ENCODE measurements at places on chromosomes 7 and 10. TPM values are rescaled to one million over a fixed set of nuclear protein-coding genes. Genes with fewer than 3 reads are reported as not detected.
A peak's percentile ranks its signal among the peaks of the same experiment; 100 is the strongest.

DNA sequence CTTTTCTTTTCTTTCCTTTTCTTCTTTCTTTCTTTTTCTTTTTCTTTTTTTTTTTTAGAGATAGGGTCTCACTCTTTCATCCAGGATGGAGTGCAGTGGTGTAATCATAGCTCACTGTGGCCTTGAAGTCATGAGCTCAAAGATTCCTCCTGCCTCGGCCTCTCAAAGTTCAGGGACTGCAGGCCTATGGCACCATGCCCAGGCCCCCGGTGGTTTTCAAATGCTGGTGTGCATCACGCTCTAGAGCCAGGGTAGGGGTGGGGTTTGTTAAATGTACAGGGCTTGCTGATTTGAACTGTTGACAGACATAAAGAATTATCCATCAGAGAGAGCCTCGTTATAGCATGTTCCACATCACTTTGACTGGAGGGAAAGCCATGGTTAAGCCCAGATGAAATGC, 5.8 kb downstream of the MINDY4 start:
- DNase-seq: no peak

GRCh38 chr7:50092579-50093491, at the start of gene ZPBP:
TSS of gene ZPBP (minus strand) at chr7:50093246. CDS start at chr7:50093194, 52 bp downstream.
- DNase-seq: no peak

DNA sequence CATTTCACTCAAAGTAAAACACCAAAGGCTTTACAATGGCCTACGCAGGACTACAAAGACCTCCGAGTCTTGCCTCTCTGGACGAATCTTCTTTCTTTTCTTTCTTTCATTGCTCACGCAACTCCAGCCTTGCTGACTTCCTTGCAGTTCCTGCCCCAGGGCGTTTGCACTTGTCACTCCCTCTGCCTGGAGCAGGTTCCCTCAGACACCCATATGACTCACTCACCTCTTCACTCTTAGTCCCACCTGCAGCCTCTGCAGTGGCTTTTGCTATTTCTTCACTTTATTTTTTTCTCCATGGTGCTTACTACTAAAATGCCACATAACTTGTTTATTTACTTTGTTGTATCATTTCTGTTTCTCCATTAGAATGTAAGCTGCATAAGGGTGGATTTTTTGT, 33.1 kb downstream of the GHRHR start:
- no peak for DNase-seq

DNA sequence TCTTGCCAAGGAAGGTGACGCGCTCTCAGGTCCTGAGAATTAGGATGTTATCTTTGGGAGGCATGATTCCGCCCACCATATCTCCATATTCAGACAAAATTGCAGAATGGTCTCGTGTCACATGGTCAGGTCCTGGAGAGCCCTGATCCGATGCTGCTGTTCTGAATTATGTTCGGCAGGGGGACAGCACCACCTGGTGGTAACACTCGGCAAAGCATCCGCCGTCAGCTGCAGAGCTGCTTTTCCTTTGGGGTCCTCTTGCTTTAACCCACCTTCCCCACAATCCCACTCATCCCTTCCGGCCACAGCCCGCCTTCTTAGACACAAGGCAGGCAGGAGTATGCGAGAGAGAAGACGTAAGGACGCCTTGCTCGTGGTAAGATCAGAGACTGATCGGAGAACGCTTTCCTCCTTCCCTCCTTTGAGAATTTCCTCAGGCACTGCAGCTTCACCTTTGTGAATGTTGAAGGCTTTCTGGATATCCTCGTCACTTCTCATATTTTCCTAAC, 327.8 kb upstream of the C7orf33 start:
- DNase-seq: peak; percentile 75

DNA sequence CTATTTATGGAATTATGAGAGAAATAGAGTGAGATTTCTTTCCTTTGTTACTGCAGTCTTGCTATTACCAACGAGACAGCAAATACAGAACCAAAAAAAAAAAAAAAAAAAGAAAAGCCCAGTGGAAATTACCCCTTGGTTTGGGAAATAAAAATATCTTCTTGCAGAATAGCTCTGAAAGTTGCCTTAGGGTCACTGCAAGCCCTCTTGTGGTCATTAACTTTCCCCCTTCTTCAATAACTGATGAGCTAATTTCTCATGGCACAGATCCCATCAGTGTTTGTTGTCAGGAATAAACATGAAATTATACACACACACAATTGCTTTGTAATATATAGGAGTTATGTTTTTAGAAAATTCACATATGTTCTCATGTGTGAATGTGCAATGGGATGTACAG, 111.0 kb upstream of the FEZF1 start:
- no peak for DNase-seq

DNA sequence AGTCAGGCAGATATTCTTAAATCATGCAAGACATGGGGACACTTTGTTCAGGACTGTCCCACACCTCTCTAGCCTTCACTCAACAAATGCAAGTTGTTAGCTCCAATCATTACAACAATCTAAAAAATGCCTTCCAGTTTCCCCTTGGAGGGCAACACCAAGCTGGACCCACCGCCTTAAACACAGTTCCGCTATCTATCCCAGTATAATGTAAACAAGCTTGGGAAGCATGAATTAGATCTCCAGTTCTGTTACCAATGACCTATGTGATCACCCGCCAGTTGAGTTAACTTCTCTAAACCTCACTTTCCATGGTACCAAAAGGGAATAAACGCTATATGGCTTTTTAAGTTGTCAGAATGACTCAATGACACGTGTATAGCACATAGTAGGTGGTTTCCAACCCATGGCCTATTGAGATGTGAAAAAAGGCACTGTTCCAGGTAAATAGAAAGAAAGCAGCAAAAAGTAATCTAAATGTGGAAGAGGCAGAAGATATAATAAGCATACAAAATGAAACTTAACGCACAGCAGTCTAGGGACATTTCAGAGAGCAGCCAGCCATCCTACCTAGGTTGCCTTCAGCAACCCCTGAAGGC, 2.4 kb upstream of the REEP3 start:
- DNase-seq: no peak

GRCh38 chr7:30260246-30260768, 24.1 kb upstream of the ZNRF2 start:
- DNase-seq: no peak

- no peak for DNase-seq
Observed at GRCh38 chr7:28125431-28126409, 54.9 kb downstream of the JAZF1 start.

DNA sequence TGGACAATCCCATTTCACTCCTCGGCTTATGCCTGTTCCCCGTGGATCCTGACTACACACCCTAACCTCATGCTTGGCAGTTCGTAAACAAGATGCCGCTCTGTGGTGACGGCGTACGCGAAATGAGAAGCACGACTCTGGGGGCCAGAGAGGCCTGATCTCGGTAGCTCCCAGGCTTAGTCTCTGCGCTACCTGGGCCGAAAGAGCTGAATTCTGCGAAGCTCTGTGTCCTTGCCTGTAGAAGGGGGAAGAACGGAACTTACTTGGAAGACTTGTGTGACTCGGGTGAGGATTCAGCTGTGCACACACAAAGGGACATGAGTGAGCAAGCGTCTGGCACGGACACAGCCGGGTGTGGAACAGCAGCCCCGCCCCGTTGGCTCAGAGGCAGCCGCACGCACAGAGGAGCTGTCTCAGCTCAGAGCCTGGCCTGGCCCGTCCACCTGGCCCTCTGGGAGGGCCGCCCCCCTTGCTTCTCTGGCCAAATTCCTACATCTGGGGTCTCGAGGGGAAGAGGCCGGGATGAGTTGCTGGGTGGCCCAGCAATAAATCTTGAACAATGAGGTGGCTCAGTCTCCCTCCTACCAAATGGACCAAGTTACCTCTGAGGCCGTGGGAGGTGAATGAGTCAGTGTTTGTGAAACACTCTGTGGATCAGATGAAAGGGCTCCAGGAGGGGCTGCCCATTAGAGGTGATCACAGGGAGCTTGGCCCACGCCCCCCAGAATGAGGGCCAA, 83.8 kb downstream of the PDGFA start:
- peak; percentile 74 for DNase-seq

GRCh38 chr7:92836489-92836999, at the start of gene CDK6:
TSS of gene CDK6 (minus strand) at chr7:92836573. CDS start at chr7:92833323, 3,250 bp downstream.
- peak; percentile 78 for DNase-seq

DNA sequence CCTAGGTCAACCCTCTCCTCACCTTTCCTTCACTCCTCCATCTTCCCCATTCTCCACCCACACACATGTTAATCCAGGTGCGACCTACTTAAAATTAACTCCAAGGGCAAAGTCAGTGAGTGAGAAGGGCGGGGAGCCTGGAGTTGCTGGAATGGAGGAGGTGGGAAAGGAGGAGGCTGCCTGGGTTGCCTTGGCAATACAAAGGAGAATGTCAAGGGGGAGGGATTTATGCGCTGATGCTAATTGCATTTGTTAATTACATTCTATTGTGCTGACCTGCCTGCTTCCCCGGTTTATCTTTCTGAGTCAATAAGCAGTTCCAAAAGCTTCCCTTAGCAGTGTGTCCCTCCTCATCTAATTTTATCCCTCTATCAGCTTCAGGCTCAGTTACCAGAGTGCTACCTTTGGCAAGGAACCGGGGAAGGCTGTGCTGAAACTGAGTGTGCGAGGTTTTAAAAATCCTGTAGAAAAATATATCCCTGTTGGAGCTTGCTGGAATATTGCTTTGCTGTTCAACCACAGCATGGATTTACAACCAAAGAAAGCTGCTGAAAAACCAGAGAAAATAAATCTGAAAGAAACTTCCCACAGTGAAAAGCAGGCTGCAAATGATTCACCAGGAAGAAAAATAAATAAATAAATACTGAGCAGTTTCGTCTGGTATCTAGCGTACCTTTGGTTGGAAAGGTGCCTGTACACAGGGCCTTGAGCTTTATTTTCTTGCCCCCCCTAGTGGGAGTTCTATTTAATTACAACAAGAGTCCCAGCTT, 113.2 kb upstream of the DGKB start:
- DNase-seq: no peak

GRCh38 chr10:53325066-53325465, 552.5 kb upstream of the MBL2 start:
- no peak for DNase-seq

DNA sequence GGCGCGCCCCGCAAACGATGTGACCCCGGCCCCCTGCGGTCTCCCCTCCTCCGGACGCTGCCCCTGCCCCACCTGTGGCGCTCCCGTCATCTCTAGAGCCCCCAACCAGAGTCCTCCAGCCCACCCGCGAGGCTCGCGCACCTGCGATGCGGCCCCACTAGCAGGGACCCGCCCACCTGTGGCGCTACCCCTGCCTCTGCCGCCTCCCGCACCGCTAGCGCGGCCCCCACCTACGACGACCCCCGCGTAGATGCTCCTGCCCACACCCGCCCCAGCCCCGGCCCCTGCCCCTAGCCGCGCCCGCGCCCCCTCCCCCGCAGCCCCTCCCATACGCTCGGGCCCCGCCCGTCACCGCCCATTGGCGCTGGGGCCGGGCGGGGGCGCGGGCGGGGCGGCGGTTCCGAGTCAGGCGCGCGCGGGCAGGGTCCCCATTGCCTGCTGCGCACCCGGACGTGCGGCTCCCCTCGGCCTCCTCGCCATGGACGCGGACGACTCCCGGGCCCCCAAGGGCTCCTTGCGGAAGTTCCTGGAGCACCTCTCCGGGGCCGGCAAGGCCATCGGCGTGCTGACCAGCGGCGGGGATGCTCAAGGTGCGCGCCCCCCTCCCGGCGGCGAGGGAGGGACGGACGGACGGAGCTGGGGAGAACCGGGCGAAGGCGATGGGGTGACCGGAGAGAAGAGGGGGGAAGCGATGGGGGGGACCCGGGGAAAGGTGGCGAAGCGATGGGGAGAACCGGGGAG, at the start of gene PFKP:
TSS of gene PFKP (plus strand) at position 431 of the 741 bp plus-strand sequence. CDS start at position 479, 48 bp downstream.
- no peak for DNase-seq

GRCh38 chr7:88357294-88357693, 50.6 kb upstream of the STEAP4 start:
- no peak for DNase-seq

DNA sequence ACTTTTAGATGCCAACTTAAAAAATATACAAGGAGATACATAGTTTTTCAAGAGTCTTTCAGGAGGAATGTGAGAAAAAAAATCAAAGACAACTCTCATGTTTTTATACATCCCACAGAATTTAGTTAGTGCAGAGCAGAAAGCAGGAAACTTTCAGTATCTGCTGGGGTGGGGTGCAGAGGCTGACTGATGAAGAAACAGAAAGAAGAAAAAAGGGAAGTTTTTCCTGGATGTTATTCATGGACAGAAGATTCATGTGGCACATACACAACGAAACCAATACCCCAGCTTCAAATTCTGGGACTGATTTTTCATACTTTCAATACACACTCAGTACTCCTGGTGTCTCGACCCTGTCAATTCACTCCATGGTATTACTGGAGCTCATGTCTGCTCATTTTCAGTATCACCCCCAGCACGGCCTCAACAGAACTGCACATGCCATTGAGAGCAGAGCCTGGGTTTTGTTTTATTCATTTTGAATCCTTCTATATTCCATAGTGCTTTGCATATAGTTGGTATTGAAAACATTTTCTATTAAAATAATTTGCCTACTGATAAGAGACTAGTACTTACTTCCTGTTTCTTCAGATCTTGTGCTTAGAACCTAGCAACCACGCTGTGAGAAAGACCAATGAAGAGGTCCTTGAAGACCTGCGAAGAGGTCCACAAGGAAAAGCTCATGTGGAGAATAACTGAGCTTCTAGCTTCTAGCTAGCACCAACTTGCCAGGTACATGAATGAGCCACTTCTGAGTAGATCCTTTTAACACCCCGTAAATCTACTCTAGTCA, 49.0 kb downstream of the NDUFB2 start:
- DNase-seq: no peak

- no peak for DNase-seq
Observed at GRCh38 chr7:49866910-49867309, 93.5 kb downstream of the VWC2 start.

DNA sequence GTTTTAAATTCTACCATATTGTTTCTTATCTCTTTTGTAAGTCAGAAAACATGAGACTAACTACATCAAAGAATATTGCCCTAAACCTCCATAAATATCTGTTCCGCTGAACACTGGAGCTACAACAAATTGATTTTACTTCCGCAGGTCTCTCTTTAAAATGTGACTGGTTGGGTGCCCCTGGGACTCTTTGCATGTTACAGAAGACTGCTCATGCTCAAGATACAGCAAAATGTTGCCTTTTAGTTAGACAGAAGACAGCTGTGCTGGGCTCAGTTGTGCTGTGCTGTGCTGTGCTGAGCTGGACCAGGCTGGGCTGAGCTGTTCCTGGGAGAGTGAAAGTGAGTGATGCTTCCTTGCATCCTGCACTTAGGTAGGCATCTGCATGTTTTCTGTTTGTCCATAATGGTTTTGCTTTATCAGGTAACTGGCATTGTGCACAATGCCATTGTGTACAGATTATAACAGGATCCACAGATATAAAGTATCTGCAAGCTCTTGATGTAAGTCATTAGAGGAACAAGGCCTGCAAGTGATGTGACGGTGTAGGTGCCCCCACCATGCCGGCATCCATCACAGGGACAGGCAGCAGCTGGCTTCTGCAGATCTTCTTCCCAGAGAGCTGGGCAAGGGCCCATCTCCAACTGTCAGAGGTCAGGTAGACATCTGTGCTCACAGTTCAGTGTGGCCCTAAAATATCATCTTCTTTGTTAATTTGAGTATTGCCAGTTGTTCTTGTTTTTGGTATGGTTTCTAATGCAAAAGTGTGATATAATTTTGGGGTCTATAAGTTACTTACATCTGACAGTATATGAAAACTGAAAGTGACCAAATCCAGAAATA, 972.5 kb upstream of the CELF2 start:
- no peak for DNase-seq

TRIL gene
- 2.3 TPM for total RNA-seq

CPA2 gene
- not detected for total RNA-seq

PRSS37 gene
- total RNA-seq: not detected

LRRC61 gene
- 4.7 TPM for total RNA-seq

ANKRD30A gene
- not detected for total RNA-seq

SFTPD gene
- 0.43 TPM for total RNA-seq

MET gene
- total RNA-seq: 15.9 TPM

ASZ1 gene
- not detected for total RNA-seq

Data from Right ventricle myocardium inferior (tissue), 1 donor.